Astrocyte of the hippocampus (primary cell): ENCODE measurements at places on chromosomes 13 and 19.

DNA sequence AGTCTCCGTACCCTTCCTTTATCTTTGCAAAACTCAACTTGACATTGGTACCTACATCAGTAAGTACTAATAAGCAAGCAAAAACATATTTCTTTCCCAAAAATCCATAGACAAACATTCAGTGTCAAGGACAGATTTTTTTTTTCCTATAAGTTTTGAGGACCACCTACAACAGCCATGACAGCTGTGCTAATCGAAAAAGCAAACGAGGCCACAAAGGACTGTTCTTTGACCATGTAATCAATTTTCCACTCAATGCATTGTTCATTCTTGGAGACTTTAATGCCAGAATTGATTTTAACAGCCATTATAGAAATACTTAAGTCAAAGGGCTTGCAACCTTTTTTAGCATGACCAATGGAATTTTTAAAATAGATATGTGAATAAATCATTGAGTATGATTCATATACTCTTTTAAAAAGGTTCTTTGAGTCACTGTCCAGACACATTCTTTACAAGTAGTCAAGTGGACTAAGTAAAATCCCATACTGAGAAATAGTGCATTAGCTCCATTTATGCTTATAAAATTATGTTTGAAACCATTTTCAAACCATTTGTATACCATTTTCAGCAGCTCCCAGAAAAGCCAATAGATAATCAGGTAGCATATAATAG is 323.9 kb downstream of the MZT1 start:
- no peak for DNase-seq

- DNase-seq: peak; percentile 21
Observed at GRCh38 chr19:1765232-1765903, 12.1 kb downstream of the ONECUT3 start.

DNA sequence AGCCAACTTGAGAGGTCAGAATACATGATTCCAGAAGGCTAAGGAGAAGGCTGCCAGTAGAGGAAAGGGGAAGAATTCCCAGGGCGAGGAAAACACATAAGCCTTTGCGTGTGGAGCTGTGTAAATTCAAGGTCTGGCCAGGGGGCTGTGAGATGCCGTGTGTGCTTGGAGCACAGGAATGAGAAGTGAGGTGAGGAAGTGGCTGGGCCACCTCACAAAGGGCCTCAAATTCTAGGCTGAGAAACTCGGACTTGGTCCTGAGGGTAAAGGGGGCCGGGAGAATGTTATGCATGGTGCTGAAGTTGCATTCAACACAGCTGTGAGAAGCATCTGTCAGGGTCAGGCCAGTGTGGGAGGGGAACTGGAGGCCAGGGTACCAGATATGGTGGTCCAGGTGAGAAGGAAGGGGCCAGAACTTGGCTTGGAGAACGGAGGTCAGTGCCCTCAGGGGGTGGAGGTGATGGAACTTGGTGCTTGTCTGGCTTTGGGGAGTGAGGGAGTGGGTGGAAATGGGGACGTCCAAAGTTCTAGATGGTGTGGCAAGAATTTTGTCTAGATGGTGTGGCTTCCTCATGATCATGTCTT is 4.9 kb upstream of the ZNF580 start:
- DNase-seq: no peak

- no peak for DNase-seq
Observed at GRCh38 chr19:37114001-37114400, 35.8 kb downstream of the ZNF420 start.

DNA sequence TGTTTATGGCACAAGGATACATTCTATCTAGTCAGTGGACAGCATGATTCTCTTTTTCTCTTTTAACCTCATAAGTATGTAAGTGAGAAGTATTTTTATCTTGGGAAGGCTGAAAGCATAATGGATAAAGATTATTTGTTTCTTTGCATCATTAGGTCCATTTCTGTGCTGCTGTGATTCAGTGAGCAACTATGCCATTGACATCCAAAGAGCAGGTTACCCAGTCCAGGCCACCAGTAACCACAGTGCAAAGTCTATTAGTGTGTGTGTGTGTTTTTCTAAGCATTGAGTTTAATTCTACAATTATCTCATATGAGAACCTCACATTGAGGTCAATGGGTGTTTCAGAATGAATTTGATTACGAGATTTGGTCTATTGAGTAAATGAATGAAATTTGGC is 158.8 kb upstream of the DACH1 start:
- DNase-seq: peak; percentile 61

GRCh38 chr13:59568306-59568705 is 595.4 kb downstream of the DIAPH3 start:
- DNase-seq: peak; percentile 13

DNA sequence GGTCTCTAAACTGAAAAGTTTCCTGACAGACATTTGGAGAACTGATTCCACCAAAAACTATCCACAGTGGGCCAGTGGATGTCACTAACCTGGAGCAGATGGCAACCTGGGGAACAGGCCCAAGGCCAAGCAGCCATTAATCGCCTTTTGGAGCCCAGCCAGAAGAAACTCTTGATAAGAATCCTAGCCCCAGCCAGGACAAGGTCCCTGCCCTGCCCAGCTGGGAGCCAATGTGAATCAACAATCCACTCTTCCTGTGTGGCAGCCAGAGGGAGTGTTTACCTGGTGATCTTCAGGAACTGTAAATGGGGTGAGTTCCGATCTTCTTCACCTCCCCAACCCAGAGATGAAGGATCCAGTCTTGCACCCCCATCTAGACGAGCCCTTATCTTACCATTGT is 14.5 kb upstream of the IGSF23 start:
- DNase-seq: no peak

- DNase-seq: peak; percentile 37
Observed at GRCh38 chr13:108769213-108770070, 140.0 kb downstream of the MYO16 start.

DNA sequence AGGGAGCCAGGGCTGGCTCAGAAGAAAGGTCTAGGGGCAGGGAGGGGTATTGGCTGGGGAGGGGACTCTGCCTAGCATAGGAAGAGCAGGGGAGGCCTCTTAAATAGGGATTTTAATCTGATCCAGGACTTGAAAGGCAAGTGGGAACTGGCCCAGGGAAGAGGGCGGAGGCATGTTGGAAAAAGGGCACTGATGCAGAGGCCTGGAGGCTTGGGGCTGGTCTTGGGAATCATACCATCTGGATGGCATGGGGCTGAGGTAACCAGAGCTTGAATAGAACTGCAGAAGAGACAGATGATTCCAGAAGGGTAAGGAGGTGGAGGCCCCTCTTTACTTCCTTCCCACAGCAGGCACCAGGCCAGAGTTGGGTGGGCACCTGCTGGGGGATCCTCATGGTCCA is 29.1 kb downstream of the CERS4 start:
- no peak for DNase-seq

DNA sequence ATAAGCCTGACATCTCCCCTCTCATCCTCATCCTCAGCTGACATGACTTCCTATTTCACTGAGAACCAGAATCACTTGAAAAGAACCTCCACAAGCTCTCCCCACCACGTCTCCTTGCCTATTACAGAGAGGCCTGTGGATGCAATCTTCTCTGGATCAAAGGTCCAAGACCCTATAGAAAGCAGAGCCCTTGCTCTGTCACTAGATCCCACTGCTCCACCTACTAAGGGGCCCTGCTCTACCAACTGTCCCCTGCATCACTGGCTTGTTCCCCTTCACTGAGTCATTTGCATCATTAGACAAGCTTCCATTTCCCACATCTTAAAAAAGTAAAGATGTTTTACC is 40.8 kb downstream of the RCBTB2 start:
- DNase-seq: no peak

DNA sequence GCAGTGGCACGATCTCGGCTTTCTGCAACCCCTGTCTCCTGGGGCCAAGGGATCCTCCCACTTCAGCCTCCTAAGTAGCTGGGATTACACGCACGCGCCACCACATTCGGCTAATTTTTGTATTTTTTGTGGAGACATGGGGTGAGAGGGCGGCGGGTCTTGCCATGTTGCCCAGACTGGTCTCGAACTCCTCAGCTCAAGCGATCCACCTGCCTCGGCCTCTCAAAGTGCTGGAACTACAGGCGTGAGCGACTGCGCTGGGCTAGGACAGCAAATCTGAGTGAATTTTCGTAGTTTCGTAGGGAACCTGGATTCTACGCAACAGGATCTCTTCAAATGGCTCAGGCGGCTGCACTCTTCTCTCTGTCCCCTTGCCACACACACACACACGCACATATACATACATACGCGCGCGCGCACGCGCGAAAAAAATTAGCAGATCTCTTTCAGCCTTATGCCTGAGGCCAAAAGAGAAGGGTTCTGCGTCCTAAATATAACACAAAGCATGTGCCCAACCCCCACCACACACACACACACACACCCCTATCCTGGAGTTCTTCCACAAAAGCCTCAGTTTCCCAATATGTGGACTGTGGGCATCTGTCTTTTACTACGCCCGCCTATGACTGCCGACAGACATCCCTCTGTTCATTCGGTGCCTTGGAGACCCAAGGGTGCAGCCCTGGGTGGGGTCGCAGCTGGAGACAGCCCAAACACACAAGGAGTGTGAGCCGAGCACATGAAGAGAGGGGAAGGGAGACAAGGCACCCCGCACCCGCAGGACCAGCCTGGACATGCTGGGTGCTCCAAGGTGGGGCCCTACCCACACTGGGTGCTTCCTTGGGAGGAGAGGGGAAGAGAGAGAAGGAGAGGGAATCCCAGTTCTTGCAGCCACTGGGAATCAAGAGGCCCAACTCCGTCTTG is 616 bp downstream of the PINLYP start:
- no peak for DNase-seq

DNA sequence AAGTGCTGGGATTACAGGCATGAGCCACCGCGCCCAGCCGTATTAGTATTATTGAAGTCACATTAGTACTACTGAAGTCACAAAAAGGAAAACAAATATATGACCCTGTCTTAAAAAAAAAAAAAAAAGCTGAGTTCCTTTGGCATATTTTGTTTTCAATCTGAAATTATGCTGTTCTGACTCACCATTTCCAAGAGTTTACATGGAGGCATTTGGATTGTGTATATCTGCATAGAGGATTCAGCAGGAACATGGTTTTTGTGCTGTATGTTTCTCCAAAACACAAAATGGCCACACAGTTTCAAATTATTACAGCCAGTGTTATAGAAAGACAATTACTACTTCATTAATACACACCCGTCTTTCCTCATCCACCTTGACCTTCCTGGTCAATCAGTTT is 103.5 kb upstream of the TSC22D1 start:
- no peak for DNase-seq

- no peak for DNase-seq
Observed at GRCh38 chr13:53264751-53265385, 236.3 kb downstream of the OLFM4 start.

- no peak for DNase-seq
Observed at GRCh38 chr13:99064624-99065234, 86.9 kb upstream of the DOCK9 start.

GRCh38 chr13:113974304-113975281 is 717 bp upstream of the C13orf46 start:
- no peak for DNase-seq

DNA sequence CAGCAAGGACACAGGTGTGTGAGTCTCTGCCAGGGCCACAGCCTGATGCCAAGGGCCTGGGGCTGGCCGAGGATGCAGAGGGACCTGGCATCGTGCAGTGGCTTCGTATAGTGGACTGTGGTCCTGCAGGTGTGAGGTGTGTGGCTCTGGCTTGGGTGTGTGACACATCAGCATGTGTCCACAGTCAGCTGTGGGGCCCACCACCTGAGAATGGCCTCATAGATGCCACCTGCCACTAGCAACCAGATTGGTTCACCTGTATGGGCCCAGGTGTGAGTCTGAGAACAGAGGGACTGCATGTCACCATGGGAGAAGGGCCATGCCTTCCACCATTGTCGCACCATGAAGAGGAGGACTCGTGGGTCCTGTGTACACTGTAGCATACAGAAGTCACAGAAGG is 2.4 kb downstream of the PPP1R14A start:
- DNase-seq: no peak

- DNase-seq: no peak
Observed at GRCh38 chr19:4991538-4991937, 22.6 kb downstream of the KDM4B start.

DNA sequence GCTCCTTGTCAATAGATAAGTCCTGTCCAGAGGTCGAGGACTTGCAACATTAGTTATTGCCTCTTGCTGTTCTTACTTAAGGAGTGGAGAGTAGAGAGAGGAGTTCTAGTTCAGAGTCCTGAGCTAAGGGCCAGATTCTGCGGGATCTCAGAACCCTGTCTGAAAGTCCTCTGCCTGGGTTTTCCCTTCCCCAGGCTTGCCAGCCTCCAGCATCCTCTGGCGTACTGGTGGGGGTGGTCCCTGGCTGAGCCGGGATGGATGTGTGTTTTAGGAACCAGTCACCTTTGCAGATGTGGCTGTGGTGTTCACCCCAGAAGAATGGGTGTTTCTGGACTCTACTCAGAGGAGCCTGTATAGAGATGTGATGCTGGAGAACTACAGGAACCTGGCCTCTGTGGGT is 26.0 kb downstream of the ZNF333 start:
- DNase-seq: no peak

DNA sequence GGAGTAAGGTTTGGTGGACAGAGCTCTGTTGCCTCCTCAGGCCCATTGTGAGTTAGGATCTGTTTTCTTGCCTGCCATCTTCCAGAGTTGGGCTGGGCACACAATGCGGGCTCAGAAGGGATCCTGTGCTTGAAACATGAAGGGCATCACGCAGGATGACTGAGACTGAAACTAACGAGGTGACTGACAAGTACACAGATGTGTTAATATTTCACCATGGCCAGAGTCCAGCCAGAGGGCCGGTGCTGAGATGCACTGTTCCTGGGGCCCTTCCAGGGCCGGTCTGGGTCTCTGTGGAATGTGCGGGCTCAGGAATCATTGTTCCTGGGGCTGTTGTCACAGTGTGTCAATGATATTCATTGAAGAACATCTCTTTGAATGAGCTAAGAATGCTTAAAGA is 163.7 kb downstream of the URI1 start:
- DNase-seq: no peak

GRCh38 chr13:42946927-42947326 is 45.1 kb downstream of the EPSTI1 start:
- DNase-seq: peak; percentile 36

DNA sequence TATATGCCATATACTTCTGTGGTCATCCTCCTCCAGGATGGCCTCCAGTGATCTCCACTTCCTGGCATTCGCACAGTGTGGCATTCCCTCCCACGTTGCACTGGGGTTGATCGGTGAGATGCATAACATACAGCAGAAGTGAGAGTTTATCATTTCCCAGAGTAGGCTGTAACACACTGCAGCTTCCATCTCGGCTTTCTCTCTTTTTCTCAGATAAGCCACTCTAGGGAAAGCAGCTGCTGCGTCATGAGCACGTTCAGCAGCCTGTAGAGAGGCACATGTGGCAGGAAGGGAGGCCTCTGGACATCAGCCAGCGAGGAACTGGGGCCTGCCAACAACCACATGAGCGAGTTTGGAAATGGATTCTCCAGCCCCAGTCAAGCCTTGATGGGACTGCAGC is 807.1 kb downstream of the DIAPH3 start:
- DNase-seq: no peak
